ENCODE measurements at places on chromosomes 12 and 14.

DNA sequence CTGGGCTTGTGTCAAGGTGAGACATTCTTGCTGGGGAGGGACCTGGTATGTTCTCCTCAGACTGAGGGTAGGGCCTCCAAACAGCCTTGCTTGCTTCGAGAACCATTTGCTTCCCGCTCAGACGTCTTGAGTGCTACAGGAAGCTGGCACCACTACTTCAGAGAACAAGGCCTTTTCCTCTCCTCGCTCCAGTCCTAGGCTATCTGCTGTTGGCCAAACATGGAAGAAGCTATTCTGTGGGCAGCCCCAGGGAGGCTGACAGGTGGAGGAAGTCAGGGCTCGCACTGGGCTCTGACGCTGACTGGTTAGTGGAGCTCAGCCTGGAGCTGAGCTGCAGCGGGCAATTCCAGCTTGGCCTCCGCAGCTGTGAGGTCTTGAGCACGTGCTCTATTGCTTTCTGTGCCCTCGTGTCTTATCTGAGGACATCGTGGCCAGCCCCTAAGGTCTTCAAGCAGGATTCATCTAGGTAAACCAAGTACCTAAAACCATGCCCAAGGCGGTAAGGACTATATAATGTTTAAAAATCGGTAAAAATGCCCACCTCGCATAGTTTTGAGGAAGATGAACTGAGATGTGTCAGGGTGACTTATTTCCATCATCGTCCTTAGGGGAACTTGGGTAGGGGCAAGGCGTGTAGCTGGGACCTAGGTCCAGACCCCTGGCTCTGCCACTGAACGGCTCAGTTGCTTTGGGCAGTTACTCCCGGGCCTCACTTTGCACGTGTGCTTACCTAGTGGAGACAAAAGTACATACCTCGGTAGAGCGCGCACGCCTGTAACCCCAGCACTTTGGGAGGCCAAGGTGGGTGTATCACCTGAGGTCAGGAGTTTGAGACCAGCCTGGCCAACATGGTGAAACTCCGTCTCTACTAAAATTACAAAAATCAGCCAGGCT lies 4.3 kb downstream of the GAPDH start:
- peak; percentile 48 for DNase-seq

- DNase-seq: peak; percentile 45
Observed at GRCh38 chr14:100065942-100066574, 836 bp downstream of the EVL start.

- DNase-seq: no peak
Observed at GRCh38 chr12:88854260-88854659, 274.0 kb upstream of the KITLG start.

DNA sequence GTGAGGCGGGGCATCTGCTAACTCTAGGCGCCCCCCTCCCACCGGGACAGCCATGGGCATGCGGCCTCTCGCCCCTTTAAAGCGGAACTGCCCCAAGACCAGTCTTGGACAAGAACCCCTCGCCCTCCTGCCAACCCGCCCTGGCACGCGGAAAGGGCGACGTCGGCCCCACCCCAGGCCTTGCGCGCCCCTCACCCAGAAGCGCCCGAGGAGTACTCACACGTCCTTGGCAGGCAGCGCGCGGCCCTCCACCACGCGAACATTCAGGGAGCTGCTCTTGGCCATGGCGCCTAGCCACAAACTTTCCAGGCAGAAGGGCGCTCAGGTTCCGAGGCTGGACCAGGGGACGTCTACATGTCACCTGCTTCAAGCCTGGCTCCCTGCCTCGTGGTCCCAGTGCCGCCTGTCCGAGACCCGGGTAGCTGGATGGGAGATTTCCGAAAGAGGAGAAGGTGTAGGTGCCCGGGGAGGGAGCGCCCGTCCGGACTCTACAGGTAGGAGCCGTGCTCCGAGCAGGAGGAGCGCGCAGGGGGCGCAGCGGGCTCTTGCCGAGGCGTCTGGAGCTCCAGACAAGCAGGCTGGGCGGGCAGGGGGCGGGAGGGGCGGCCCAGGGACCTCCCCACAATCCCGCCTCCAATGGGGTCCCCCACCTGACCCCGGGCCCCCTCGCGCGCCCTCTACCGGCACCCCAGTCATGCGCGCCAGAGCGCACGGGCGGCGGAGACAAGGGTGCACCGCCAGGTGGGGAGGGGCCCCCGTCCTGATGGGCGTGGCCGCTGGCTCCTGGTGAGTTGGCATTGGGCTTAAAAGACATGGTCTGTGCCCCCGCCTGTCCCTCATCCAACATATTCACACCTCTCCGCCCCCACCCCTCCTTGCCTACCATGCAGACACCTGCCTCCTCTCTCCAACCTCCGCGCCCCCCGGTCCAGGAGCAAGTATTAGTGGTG lies at the start of gene RASAL1:
Gene RASAL1 (minus strand): TSS at position 584 of the 950 bp plus-strand sequence. CDS start 299 bp downstream, at position 285.
- peak; percentile 40 for DNase-seq

- DNase-seq: no peak
Observed at GRCh38 chr12:94874518-94875302, 128.8 kb downstream of the NDUFA12 start.

GRCh38 chr12:101238800-101239329 lies 28.8 kb upstream of the SLC5A8 start:
- no peak for DNase-seq

GRCh38 chr12:74489543-74489942 lies 48.1 kb upstream of the ATXN7L3B start:
- no peak for DNase-seq

- no peak for DNase-seq
Observed at GRCh38 chr14:74516451-74517160, 23.0 kb downstream of the ISCA2 start.

- DNase-seq: no peak
Observed at GRCh38 chr12:64877363-64878004, 53.0 kb downstream of the TBC1D30 start.

DNA sequence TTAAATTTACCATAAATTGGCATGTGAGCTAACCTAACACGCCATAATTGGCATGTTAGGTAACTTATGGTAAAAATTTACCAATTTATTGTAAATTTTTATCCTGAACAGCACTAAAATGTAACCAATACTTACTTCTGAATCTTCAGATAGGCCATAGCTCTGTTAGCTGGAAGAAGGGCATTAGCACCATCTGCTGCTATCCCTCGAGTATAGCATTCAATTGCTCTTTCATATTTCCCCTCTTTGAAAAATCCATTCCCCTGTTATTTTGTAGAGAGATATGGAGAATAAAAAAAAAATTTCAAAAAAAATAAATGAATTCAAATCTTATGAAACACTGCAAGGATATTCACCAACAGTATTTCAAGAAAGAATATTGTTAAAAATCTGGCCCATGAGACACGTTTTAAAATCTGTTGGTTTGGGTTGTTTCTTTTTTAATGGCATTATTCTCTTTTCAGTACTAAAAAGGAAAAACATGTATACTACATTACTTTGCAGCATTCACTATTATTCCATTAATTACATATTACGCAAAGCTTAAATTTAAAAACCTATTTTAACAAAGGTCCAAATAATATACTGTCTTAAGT lies 19.1 kb downstream of the RPAP3 start:
- DNase-seq: no peak

DNA sequence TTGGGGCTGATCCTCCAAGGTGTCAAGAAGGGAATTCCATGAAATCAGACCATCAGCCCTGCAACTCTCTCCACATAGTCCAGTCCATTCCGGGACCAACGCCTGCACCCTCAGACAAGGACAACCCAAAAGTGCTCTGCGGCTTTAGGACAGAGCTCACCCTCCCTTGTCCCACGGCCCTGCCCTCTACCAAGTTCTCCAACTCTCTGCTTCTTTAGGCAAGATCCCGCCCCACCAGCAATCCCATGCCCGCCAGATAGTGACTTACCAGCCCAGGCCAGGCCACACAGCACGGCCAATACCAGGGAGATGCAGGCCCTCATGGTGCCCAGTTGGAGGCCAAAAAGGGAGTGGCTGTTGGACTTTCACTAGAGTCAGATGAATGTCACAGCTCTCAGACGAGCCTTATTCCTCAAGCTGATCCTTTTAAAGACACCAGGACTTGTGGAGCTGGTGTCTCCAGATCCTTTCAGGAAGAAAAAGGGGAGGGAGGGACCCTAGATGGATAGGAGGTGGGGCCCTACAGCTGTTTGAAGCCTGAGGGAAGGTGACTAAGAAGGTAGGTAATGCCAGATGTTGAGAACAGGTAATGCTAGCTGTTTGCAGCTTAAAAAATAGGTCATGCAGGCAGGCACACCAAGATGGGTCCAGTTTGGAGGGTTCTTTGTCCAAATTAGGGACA lies at the start of gene ENDOU:
Gene ENDOU (minus strand): TSS at position 400 of the 682 bp plus-strand sequence. CDS start 77 bp downstream, at position 323.
- DNase-seq: no peak

DNA sequence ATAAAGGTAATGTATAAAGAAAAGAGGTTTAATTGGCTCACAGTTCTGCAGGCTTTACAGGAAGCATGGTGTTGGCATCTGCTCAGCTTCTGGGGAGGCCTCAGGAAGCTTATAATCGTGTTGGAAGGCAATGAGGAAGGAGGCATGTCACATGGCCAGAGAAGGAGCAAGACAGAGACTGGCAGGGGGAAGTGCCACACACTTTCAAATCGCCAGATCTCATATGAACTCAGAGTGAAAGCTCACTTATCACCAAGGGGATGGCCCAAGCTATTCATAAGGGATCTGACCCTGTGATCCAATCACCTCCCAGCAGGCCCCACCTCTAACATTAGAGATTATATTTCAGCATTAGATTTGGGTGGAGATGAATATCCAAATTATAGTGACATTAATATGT lies 26.3 kb downstream of the LDHB start:
- no peak for DNase-seq

- peak; percentile 23 for DNase-seq
Observed at GRCh38 chr12:24909667-24910066, 39.2 kb downstream of the BCAT1 start.

DNA sequence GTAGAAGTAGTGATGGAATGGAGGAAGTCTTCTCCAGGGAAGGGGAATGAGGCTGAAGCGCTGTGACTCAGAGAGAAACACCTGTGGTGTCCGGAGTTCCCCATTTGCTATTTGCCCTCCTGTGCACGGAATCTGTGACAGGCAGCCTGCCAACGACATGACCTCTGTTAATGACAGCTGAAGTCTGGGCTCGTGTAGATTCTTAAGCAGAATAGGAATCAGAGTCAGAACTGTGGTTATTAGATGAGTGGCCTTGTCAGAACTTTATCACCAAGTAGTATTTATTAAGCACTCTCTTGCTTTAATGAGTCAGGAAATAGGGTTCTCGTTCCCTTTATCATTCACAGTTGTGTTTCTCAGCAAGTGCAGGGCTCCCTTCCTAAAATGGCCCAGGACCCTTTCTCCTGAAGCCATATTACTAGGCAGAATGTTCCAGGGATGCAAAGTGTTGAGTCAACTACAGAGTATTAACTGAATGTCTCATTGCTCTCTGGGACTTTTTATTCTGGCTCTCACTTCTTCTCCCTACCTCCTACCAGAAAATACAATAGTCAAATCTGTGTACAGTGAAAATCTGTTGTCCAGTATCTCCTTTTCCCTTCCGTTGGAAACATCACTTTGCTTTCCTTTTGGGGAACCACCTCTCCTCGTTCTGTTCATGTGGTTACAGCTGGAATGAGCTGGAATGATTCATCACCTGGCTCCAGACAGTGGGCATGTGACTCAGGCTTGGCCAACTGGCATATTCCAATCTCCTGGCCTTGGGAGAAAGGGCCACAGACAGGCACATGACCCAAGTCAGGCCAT lies 77.8 kb upstream of the MAX start:
- peak; percentile 32 for DNase-seq

GRCh38 chr12:6069437-6070093 lies 54.9 kb downstream of the VWF start:
- DNase-seq: no peak

DNA sequence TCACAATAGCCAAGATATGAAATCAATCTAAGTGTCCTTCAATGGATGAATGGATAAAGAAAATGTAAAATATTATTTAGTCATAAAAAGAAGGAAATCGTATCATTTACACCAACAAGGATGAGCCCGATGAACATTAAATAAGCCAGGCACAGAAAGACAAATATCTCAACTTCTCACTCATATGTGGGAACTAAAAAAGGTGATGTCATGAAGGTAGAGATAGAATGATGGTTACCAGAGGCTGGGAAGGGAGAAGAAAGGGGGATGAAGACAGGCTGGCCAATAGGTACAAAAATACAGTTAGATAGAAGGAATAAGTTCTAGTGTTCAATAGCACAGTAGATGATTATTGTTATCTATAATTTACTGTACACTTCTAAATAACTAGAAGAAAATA lies 94.9 kb upstream of the RAP1B start:
- no peak for DNase-seq

DNA sequence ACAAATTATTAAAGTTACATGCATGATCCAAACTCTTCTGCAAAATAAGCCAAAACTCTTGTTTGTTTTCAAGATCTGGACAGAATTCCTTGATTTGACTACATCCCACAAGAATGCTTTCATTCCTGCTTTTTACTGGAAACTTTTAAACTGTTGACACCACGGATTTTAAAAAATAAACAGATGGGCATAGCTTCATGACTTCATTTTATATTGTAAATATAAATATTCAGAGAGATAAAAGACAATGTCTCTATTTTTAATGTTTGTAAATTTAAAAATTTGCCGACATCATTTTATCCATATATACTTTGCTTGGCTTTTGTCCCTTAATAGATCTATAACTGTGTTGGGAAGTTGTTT lies 134.3 kb upstream of the DCN start:
- no peak for DNase-seq

- DNase-seq: no peak
Observed at GRCh38 chr14:46048127-46048526, 603.5 kb downstream of the RPL10L start.

DNA sequence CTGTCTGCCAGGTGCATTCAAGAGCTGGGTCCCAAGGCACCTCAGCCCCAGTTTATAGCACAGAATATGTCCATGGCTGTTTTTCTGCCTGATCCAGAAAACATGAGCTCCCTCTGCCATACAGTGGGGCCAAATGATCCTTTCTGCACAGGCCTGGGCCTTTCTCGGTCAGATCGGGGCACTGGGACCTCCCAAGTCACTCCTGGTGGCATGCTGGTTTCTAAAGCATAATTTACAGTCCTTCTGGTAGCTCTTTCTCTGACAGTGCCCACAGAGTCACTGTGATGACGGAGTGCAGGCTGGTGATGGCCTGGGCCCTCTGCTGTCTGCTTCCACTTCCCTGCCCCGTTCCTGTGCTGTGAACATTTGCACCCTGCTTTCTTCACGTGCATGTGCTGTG lies 99.2 kb downstream of the ADGRD1 start:
- no peak for DNase-seq

- no peak for DNase-seq
Observed at GRCh38 chr12:6181166-6181565, 19.0 kb upstream of the CD9 start.

- DNase-seq: peak; percentile 51
Observed at GRCh38 chr12:13275241-13276085, 78.9 kb downstream of the EMP1 start.

DNA sequence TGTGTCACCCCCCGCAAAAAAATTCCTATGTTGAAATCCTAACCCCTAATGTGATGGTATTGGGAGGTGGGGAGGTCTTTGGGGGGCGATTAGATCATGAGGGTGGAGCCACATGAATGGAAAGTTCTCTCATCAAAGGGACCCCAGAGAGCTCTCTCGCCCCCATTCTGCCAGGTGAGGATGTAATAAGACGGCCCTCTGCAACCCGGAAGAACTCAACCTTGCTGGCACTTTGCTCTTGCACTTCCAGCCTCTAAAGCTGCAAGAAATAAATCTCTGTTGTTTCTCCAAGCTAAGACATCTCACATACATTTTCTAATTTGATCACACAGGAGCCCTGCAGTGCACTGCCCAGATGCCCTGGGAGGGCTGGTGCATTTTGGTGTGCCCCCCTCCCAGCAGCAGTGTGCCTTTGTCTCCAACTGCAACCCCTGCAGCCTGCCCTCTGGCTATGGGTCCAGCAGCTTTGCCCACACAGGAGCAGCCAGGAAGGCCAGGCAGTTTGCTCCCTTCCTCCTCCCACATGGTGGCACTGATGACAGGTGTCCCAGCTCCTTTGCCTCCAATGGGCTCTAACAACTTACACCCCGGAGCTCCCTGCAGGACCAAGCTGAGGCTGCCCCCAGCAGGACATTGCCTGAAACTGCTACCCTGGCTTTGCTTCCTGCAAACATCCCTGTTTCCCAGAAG lies 59.3 kb downstream of the C14orf132 start:
- DNase-seq: peak; percentile 70
